Smooth muscle cell of bladder (primary cell): ENCODE measurements at places on chromosomes 2 and 18. TPM values are rescaled to one million over a fixed set of nuclear protein-coding genes. Genes with fewer than 3 reads are reported as not detected.

The GKN1 gene
- not detected in 2 replicates for total RNA-seq

The SIX3 gene
- not detected in 2 replicates for total RNA-seq

The CD8A gene
- not detected in 2 replicates for total RNA-seq

The RESP18 gene
- total RNA-seq, result not detected in 2 replicates

The SP9 gene
- not detected in 2 replicates for total RNA-seq

The DOK6 gene
- total RNA-seq, result 7.3 and 12.3 TPM in 2 replicates

The COPS9 gene
- 93.3 and 122 TPM in 2 replicates for total RNA-seq

The SPATA3 gene
- not detected in 2 replicates for total RNA-seq

The YIPF4 gene
- total RNA-seq, result 10.7 and 23.6 TPM in 2 replicates

The EMILIN1 gene
- 203 and 242 TPM in 2 replicates for total RNA-seq

The LAMA3 gene
- total RNA-seq, result 19.1 and 20.9 TPM in 2 replicates

The NDUFB3 gene
- 110 and 118 TPM in 2 replicates for total RNA-seq

The RSAD2 gene
- total RNA-seq, result 0.14 and 0.55 TPM in 2 replicates

The COBLL1 gene
- 4.4 and 8.0 TPM in 2 replicates for total RNA-seq

The OXER1 gene
- under 0.01 TPM in 1 of 2 replicates, not detected in the other for total RNA-seq

The MFF gene
- total RNA-seq, result 78.4 and 89.6 TPM in 2 replicates

The CGREF1 gene
- 7.0 and 8.2 TPM in 2 replicates for total RNA-seq

The CAPN10 gene
- 20.1 TPM in 2 replicates for total RNA-seq

The LAPTM4A gene
- total RNA-seq, result 214 and 217 TPM in 2 replicates

The PFN4 gene
- total RNA-seq, result 0.28 and 0.46 TPM in 2 replicates

The TMEM247 gene
- total RNA-seq, result not detected in 2 replicates

The CACNB4 gene
- 1.1 and 2.8 TPM in 2 replicates for total RNA-seq

The TMBIM1 gene
- 144 and 208 TPM in 2 replicates for total RNA-seq

The SP5 gene
- not detected in 2 replicates for total RNA-seq

The GALNT3 gene
- 0.65 and 0.71 TPM in 2 replicates for total RNA-seq

The CCDC142 gene
- 14.4 and 20.0 TPM in 2 replicates for total RNA-seq

The ROCK2 gene
- 40.5 and 52.5 TPM in 2 replicates for total RNA-seq

The EFEMP1 gene
- total RNA-seq, result 624 and 1,445 TPM in 2 replicates

The HRH4 gene
- under 0.01 and 0.18 TPM in 2 replicates for total RNA-seq

The ABCG5 gene
- not detected in 2 replicates for total RNA-seq

The NCKAP1 gene
- 93.6 and 129 TPM in 2 replicates for total RNA-seq

The TNS1 gene
- total RNA-seq, result 37.3 and 74.4 TPM in 2 replicates

The LOXL3 gene
- total RNA-seq, result 34.4 and 57.5 TPM in 2 replicates

The GRP gene
- total RNA-seq, result not detected in 2 replicates

The COL3A1 gene
- total RNA-seq, result 5,666 and 6,441 TPM in 2 replicates

The SERPINB12 gene
- total RNA-seq, result not detected in 2 replicates
